ENCODE measurements at places on chromosomes 12 and 14.
A peak's percentile ranks its signal among the peaks of the same experiment; 100 is the strongest.

DNA sequence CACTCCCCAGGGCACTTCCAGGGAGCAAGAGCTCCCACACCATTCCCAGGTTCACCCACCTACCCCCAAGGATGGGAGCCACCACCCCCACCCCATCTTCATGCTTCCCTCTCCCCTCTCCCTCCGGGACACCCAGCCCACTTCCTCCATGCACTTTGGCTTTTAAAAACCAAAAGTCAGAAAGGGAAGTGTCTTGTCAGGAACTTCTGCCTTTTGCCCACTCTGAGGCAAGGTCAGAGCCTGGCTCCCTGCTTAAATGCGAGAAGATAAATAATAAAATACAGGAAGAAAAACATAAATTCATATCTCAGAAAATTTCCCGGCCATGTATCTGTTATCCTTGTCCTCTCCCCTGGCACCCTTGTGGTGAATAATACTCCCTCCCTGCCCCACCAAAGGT is 81.6 kb downstream of the PTGER2 start:
- DNase-seq, result no peak

- DNase-seq, result no peak
Observed at GRCh38 chr14:80718940-80719339, 222.6 kb downstream of the CEP128 start.

DNA sequence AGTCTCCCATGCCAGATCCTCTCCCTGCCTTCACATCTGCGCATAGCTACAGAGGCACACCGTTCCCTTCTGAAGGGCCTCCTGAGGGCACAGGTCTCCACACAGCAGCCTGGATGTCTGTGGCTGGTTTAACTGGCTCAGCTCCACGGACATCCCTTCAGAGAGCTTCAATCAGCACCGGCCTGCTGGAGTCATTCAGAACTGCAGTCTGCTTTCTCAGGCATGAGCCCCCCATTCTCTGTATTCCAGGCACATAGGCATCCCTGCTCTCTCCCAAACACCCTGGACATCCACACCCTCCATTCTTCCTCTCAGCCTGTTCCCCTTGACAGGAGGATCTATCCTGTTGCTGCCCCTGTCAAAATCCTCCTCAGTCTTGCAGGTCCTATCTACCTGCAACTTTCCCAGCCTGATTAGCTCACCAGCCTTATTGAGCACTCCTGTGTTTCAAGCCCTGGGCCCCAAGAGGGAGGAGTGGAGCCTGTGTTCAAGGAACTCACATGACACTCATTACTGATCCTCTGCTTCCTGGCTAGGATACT is 2.9 kb upstream of the DHRS2 start:
- DNase-seq, result no peak

DNA sequence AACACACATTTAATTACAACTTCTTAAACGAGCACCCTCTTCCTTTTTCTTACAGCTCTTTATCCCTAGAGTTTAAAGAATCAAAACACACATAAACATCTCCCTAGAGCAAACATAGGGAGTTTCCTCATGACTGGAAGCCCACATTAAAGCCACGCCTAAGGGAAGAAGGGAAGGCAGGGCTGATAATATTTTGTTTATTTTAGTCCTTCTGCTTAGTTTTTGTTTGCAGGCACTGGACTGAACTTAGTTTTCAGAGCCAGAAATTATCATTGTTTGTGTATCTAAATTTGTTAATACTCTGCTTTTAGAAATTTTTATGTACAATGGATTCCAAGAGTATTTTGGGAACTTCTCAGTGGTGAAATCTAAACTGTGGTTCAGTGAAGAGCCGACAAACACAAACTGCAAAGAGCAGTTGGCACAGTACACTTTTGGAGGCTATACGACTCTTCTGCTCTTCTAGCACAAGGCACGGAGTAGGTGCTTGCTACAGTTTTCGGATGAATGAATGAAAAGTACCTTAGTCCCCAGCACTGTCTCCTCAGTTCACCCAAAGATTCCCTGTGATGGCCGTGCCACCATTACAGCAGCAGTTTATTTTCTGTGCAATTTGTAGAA is 17.6 kb upstream of the AMIGO2 start:
- peak; percentile 10 for DNase-seq

DNA sequence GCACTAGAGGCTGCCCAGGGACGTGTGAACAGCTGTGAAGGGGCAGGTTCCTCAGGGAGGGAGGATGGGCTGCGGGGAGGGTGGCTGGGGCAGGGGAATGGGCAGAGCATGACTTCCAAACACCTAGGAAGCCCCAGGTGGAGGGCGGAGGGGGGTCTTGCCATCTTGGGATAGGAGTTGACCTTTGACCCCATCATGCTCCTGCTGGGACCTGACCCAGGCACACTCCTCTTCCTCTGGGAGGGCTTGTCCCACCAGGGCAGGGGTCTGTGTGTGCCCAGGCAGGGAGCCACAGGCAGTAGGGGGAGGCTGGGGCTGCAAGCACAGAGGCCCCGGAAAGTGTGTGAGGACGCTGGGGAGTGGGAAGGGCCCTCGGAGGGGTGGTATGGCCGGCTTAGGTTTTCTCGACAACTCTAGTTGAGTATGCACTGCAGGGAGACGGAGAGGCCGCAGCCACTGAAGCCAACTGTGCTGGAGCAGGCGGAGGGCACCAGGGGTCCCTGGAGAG is 3.3 kb upstream of the ANKRD9 start:
- no peak for DNase-seq

GRCh38 chr12:120733574-120733973 is 7.9 kb downstream of the ACADS start:
- no peak for DNase-seq

DNA sequence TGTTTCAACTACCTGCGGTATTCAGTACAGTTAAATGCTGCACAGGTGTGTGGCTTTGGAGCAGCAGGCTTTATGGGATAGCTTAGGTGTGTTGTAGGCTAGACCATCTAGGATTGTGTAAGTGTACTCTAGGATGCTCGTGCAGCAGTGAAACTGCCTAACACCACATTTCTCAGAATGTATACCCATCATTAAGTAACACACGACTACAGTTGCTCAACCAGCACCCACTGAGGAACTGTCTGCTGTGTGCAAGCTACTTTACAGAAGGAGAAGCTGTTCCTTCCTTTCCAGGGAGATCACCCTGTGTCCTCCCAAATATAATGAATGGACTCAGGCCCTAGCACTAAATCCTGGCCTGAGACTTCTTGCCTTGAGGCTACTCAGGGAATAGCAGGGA is 94.8 kb downstream of the SLC24A4 start:
- no peak for DNase-seq

GRCh38 chr14:95562892-95563685 is 28.2 kb downstream of the GLRX5 start:
- no peak for DNase-seq

DNA sequence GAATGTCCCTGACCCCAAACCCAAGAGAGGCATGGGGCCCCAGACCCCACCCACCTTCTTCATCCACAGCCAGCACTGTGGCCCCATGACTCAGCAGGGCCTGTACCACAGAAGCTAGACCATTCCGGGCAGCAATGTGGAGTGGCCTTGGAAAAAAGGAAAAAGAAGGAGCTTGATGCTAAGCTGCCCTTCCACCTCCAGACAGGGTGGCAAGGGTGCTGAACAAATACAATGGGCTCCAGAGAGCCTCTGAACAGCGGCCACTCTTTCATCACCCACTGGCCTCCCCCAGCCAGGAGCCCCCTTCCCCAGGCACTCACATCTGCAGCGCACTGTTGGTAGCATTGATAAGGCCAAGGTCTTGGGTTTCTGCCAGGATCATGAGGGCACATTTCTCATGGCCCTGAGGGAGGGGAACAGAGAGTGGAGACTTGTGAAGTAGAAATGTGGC is 13.9 kb downstream of the SLC39A5 start:
- no peak for DNase-seq

- DNase-seq, result no peak
Observed at GRCh38 chr12:130203151-130203550, 40.9 kb downstream of the FZD10 start.

DNA sequence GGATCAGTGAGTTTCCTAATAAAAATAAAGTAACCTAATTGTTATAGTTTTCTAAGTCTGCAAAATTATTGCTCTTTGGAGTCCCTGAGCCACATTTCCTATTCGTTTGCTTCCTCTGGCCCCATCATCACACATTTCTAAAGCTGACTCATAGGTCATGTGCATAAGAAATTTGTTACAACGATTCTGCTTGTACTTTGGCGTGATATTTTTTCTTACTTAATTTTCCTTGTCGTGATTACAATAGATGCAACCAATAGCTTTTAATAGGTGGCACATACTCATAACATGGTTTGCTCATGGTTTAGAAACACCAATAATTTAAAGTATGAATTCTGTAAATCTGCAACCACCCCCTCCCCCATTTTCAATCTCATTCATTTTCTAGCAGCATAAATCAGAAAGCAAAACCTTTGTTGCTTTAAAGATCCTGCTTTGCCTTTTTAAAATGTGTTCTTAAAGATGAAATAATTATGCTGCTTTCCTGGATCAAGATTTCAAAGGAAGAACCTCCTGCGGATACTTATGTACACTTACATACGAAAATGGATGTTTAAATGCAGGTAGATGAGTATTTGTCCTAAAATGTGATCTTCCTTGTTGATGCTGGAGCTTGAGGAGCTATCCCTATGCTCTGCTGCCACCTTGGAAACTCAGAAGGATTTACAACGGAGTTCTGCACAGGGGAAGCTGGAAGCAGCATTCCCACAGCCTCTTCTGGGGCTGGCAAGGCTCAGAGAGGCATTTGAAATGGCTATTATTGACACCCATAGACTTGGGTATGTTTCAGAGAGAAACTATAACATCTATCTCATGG is 1.7 kb upstream of the FLRT2 start:
- DNase-seq, result peak; percentile 75

- no peak for DNase-seq
Observed at GRCh38 chr12:108819920-108820706, 37.3 kb downstream of the SSH1 start.

- peak; percentile 32 for DNase-seq
Observed at GRCh38 chr14:76647697-76648298, 113.5 kb upstream of the VASH1 start.

- DNase-seq, result no peak
Observed at GRCh38 chr12:79635676-79636075, 55.1 kb downstream of the PAWR start.

DNA sequence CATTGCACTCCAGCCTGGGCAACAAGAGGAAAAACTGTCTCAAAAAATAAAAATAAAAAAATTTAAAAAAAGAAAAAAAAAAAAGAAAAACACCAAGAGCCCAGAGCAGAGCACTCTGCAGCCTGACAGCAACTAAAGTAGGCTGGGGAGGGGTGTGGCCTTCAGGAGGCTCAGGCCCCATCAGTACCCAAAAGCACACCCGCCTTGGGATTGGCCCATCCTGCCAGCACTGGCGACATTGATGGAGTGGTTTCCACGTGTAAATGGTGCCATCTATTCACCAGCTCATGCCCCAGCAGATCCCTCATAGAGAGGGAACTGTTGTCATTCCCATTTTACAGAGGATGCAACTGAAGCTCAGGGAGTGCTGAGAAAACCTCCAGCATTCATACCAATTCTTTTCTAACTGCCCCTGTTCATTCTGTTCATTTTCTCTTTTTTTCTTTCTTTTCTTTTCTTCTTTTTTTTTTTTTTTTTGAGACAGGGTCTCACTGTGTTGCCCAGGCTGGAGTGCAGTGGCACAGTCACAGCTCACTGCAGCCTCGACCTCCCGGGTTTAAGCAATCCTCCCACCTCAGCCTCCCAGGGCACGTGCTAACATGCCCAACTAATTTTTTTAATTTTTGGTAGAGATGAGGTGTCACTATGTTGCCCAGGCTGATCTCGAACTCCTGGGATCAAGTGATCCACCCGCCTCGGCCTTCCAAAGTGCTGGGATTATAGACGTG is 89.3 kb downstream of the IRF2BPL start:
- no peak for DNase-seq

DNA sequence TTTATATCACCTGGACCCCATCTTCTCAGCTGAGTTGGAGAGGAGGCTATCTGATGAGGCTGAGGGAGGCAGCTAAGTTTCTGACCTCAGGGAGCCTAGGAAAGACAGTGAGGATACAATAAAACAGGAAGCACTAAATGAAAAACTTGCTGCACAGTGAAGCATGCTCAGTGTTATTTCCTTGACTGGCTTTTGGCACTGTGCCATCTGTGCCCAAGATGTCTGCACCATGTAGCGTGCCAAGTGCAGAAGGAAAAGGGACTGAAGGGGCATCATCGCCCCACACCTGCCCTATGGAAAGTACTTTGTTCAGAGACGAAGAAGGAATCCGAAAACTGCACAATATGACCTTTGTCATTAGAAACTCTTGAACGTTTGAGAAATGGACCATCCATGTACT is 102.7 kb downstream of the ANO4 start:
- DNase-seq, result no peak

DNA sequence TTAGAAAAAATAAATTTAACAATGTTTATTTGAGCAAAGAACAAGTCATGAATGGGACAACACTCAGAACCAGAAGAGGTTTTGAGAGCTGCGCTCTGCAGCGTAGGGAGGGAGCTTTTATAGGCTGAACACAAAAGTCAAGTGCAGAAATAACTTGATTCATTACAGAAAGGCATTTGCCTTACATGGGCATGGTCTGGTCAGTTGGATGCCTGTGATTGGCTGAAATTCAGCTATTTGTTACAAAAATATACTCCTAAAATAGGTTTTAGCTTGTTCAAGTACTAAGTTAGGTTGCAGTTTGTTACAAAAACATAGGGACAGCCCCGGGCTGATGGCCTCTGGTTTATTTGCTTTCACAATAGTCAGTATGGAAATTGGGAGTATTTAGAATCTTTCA is 118.0 kb downstream of the NUAK1 start:
- DNase-seq, result no peak

GRCh38 chr14:94770251-94770749 is 387 bp upstream of the GSC start:
- no peak for DNase-seq

GRCh38 chr14:77043984-77044485 is 15.5 kb upstream of the IRF2BPL start:
- no peak for DNase-seq

GRCh38 chr12:45575417-45575816 is 154.1 kb upstream of the ARID2 start:
- DNase-seq, result no peak

- DNase-seq, result no peak
Observed at GRCh38 chr12:114504311-114504710, 98.4 kb upstream of the TBX5 start.

DNA sequence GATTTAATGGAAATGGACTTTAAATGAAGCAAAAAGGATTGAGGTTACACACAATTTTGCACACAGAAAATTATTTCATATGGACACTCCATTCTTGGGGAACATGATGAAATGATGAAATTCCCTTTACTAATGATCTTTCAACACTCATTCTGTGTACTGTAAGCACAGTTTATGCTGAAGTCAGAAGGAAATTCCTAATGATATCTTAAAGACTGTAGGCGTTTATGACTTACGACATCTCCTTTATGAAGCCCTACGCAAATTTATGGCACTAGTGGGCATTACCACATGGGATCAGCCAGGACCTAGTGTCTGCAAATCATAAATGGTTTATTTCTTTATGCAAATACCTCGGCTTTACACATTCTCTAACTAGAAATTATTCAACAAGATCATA is 97.9 kb upstream of the SOX5 start:
- DNase-seq, result no peak

- no peak for DNase-seq
Observed at GRCh38 chr12:92432724-92433441, 269.9 kb upstream of the PLEKHG7 start.

Measured in kidney glomerular epithelial cell (primary cell).